GM23248 (cell line): ENCODE measurements at places on chromosomes 1 and 21.

GRCh38 chr1:154760469-154760933, 109.6 kb downstream of the KCNN3 start:
- peak; percentile 33 for DNase-seq
- peaks cover 57% of the 10 kb centered on the region for H3K27me3 ChIP-seq
- H3K27ac ChIP-seq = no peak overlapping the region

GRCh38 chr1:32334864-32335534, 1.0 kb downstream of the MARCKSL1 start:
- DNase-seq = peak; percentile 72
- H3K4me3 ChIP-seq = peak overlapping the region; percentile 79
- H3K27ac ChIP-seq = no peak overlapping the region
- H3K4me1 ChIP-seq = peaks cover 13% of the 10 kb centered on the region; the same call in 1 of the 2 replicates
- H3K36me3 ChIP-seq = no peaks in the 10 kb centered on the region

DNA sequence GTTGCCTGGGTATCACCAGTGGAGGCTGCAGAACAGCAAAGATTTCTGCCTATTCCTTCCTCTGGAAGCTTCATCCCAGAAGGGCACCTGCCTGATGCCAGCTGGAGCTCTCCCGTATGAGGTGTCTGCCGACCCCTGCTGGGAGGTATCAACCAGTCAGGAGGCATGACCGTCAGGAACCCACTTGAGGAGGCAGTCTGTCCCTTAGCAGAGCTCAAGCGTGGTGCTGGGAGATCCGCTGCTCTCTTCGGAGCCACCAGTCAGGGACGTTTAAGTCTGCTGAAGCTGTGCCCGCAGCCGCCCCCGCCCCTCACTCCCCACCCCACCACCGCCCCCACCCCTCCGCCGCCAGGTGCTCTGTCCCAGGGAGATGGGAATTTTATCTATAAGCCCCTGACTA, 23.1 kb upstream of the HFM1 start:
- H3K27me3 ChIP-seq = no peaks in the 10 kb centered on the region
- no peaks in the 10 kb centered on the region for H3K4me1 ChIP-seq

DNA sequence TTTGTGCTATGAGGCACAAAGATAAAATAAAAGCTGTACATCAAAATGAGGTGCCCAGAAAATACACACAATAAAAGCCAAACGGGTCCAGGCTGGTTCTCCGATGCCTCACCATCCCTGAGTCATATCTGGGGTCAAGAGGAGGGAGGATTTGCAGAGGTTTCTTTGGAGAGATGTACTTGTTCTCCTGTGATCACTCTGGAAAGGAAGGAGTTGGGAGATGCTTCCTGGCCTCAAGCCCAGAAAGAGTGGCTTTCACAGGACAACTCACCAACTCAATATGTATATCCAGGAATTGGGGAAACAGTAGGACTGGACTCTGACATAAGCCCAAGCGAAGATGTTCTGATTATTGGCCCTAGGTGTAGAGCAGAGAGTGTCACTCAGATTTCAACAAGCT, 51.9 kb downstream of the DIPK1A start:
- H3K4me1 ChIP-seq = peaks cover 29% of the 10 kb centered on the region
- H3K36me3 ChIP-seq = no peaks in the 10 kb centered on the region; the same call in 1 of the 2 replicates
- DNase-seq = peak; percentile 93
- peak overlapping the region; percentile 69 for H3K27ac ChIP-seq

GRCh38 chr1:213679153-213679552, 308.6 kb upstream of the PROX1 start:
- H3K4me3 ChIP-seq = no peak overlapping the region
- H3K27ac ChIP-seq = no peak overlapping the region
- H3K27me3 ChIP-seq = no peaks in the 10 kb centered on the region
- H3K4me1 ChIP-seq = no peaks in the 10 kb centered on the region

- H3K27me3 ChIP-seq = peaks cover 13% of the 10 kb centered on the region; the same call in 1 of the 2 replicates
- no peak overlapping the region for H3K4me3 ChIP-seq
- no peaks in the 10 kb centered on the region for H3K4me1 ChIP-seq
- DNase-seq = no peak
Measured at GRCh38 chr1:37437087-37437486, 37.3 kb upstream of the ZC3H12A start.

- H3K27me3 ChIP-seq = no peaks in the 10 kb centered on the region
- no peak overlapping the region for H3K27ac ChIP-seq
- no peaks in the 10 kb centered on the region for H3K36me3 ChIP-seq
Measured at GRCh38 chr1:51512606-51513005, 6.5 kb downstream of the EPS15 start.

DNA sequence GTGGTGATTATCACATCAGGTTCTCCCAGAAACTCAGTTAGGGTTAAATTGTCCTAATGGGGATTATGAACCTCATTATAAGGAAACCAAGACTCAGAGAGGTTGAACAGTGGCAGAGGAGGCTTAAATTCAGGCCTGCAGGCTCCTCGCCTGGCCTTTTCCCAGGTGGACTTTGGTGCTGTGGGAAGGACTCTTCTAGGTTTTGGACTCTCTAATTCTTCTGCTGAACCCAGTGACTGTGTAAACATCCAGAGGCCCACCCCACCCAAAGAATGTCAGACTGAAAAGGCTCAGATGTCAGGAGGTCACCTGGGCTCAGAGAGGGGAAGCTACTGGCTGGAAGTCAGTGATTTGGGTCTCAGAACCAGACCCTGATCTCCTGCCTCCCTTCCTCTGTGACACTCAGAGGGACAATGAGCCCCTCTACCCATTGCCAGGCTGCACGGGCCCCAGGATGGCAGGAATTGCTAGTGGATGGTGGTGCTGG, 2.5 kb downstream of the ZNF362 start:
- H3K27me3 ChIP-seq = no peaks in the 10 kb centered on the region
- no peak for DNase-seq
- H3K36me3 ChIP-seq = no peaks in the 10 kb centered on the region
- H3K4me1 ChIP-seq = peaks cover 8% of the 10 kb centered on the region
- no peak overlapping the region; the same call in 1 of the 2 replicates for H3K4me3 ChIP-seq

- no peaks in the 10 kb centered on the region for H3K36me3 ChIP-seq
- no peak overlapping the region for H3K4me3 ChIP-seq
- no peak for DNase-seq
- H3K4me1 ChIP-seq = no peaks in the 10 kb centered on the region
Measured at GRCh38 chr1:61490924-61491323, 234.0 kb downstream of the TM2D1 start.

GRCh38 chr1:57483954-57484353, 60.1 kb upstream of the DAB1 start:
- no peaks in the 10 kb centered on the region for H3K36me3 ChIP-seq
- H3K4me1 ChIP-seq = peaks cover 16% of the 10 kb centered on the region
- no peaks in the 10 kb centered on the region for H3K27me3 ChIP-seq
- DNase-seq = no peak
- H3K4me3 ChIP-seq = no peak overlapping the region
- no peak overlapping the region for H3K27ac ChIP-seq

DNA sequence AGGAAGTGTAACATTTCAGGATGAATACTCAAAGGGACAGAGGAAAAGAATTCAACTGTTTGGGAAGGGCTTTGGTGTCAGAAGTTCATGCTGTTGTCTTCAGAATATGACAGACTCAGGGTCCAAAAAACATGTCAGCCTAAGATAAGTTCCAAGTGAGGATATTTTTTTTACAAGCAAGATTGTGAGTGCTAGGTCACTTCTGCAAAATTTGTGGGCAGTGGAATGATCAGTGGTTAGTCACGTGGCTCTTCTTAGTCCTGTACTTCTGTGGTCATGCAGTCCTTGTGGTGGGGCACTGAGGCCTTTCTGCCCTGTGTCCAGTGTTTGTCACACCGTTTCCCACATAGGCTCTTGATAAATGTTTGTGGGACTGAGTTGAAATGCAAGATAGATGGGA, 5.2 kb downstream of the RGL1 start:
- H3K4me1 ChIP-seq = peaks cover 56% of the 10 kb centered on the region
- DNase-seq = no peak
- H3K27me3 ChIP-seq = no peaks in the 10 kb centered on the region

GRCh38 chr1:1377540-1378205, 2.7 kb upstream of the AURKAIP1 start:
- no peaks in the 10 kb centered on the region for H3K27me3 ChIP-seq
- 0 out of 2 replicates have a peak, but pooled peaks cover 4% of the 10 kb centered on the region for H3K4me1 ChIP-seq
- no peak for DNase-seq
- H3K27ac ChIP-seq = no peak overlapping the region
- no peak overlapping the region for H3K4me3 ChIP-seq
- H3K36me3 ChIP-seq = no peaks in the 10 kb centered on the region

GRCh38 chr1:67645495-67646144, 39.4 kb upstream of the GADD45A start:
- H3K4me3 ChIP-seq = no peak overlapping the region
- H3K4me1 ChIP-seq = 0 out of 2 replicates have a peak, but pooled peaks cover 4% of the 10 kb centered on the region
- H3K27ac ChIP-seq = no peak overlapping the region
- H3K36me3 ChIP-seq = no peaks in the 10 kb centered on the region
- no peaks in the 10 kb centered on the region for H3K27me3 ChIP-seq
- DNase-seq = peak; percentile 29

- no peaks in the 10 kb centered on the region for H3K36me3 ChIP-seq
- no peaks in the 10 kb centered on the region for H3K4me1 ChIP-seq
- H3K27me3 ChIP-seq = no peaks in the 10 kb centered on the region
- DNase-seq = no peak
- no peak overlapping the region for H3K4me3 ChIP-seq
- H3K27ac ChIP-seq = no peak overlapping the region
Measured at GRCh38 chr1:4957027-4957426, 302.6 kb downstream of the AJAP1 start.

DNA sequence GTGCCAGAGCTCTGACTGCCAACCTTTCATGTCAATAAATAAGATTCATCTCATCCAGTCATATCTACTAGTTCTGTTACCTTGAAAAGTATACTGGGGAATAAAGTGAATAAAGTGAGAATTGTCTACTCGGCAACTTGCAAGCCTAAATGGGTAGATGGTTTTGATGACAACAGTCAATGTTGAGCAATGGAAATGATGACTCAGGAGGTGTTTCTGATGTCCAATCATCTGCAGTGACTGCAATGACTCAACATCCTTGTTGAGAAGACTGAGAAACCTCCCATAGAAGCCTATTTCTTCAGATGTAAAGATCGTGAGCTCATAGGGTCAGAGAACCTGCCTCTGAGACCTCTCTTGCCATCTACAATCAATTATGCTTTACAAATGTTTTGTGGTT, 276.4 kb downstream of the SPATA17 start:
- H3K4me3 ChIP-seq = no peak overlapping the region
- H3K36me3 ChIP-seq = no peaks in the 10 kb centered on the region
- no peaks in the 10 kb centered on the region for H3K4me1 ChIP-seq

GRCh38 chr1:16116002-16116401, 39.9 kb downstream of the EPHA2 start:
- no peaks in the 10 kb centered on the region for H3K36me3 ChIP-seq
- no peak for DNase-seq
- no peak overlapping the region for H3K4me3 ChIP-seq
- peaks cover 29% of the 10 kb centered on the region for H3K4me1 ChIP-seq
- H3K27ac ChIP-seq = no peak overlapping the region

- peaks cover 11% of the 10 kb centered on the region; the same call in 1 of the 2 replicates for H3K4me1 ChIP-seq
- H3K27me3 ChIP-seq = no peaks in the 10 kb centered on the region
- no peak overlapping the region for H3K4me3 ChIP-seq
- DNase-seq = peak; percentile 43
- H3K36me3 ChIP-seq = no peaks in the 10 kb centered on the region
Measured at GRCh38 chr1:54952950-54953718, 27.3 kb upstream of the TMEM61 start.

- no peak overlapping the region for H3K4me3 ChIP-seq
- H3K4me1 ChIP-seq = no peaks in the 10 kb centered on the region
- no peaks in the 10 kb centered on the region for H3K27me3 ChIP-seq
- DNase-seq = no peak
- H3K27ac ChIP-seq = no peak overlapping the region
Measured at GRCh38 chr1:69319287-69319686, 248.4 kb upstream of the LRRC7 start.

GRCh38 chr1:95653618-95654017, 419.6 kb downstream of the RWDD3 start:
- H3K4me1 ChIP-seq = no peaks in the 10 kb centered on the region
- no peaks in the 10 kb centered on the region for H3K36me3 ChIP-seq
- H3K27me3 ChIP-seq = no peaks in the 10 kb centered on the region
- H3K27ac ChIP-seq = no peak overlapping the region
- no peak overlapping the region for H3K4me3 ChIP-seq

DNA sequence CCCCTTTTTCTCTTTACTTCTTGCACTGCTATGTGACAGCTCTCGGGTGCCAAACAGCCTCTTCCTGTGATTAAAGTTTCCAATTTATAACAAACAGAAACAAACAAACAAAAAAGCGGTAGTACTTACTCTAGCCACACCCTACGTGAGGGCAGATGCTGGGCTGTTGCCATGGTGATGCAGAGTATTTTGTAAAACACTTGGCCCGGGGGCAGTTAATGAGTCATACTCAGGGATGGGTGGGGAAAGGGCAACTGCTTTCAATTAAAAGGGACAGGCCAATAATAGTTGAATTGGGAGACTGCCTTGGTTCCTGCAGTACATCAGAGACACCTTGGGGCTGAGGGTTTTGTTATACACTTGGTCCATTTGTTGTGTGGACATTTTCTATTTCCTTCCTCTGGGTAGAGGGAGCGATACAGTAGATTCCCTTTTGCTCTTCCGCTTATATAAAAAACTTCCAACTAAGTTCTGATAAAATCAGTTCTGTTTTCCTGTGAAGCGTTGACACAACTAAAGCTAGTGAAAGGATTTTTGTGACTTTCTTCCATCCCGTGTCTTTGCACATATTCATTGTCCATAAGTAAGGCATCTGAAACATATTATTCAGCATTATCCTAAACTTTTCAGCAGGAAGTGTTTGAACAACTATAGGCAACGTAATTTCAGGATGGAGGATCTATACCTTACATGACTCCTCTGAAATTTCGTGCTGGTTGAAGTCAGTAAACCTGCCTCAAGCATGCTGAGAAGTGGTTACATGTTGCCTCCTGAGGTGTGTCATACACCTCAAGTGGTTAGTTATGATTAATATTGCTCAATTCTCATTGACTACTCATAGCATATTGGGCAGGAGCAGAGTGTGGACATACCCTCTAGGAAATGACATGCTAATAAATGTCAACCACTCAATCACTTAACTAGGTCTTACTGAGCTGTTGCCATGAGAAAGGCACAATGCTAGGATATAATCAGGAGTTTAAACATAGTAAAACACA, 36.7 kb upstream of the THEM4 start:
- peak; percentile 99 for DNase-seq
- H3K4me1 ChIP-seq = peaks cover 38% of the 10 kb centered on the region
- H3K36me3 ChIP-seq = no peaks in the 10 kb centered on the region
- H3K27me3 ChIP-seq = no peaks in the 10 kb centered on the region
- peak overlapping the region; percentile 39 for H3K4me3 ChIP-seq
- H3K27ac ChIP-seq = peak overlapping the region; percentile 93

DNA sequence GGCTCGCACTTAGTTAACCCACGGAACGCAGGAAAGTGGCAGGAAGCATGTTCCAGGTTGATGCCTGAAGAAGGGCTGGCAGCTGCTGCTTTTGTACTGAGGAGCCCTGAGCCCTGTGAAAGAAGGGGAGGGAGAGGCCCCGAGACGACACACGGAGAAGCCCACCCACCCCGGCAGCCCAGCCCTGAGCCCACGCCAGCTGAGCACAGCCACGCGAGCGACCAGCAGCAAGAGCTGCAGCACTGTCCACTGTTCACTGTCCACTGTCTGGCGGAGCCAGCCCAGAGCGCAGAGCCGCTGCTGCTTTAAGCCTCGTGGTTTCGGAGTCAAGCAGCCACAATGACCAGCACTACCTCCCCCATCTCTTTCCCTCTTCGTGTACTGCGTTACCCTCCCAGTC, 5.3 kb downstream of the LRRC47 start:
- H3K36me3 ChIP-seq = peaks cover 5% of the 10 kb centered on the region; the same call in 1 of the 2 replicates
- H3K4me3 ChIP-seq = no peak overlapping the region
- no peaks in the 10 kb centered on the region for H3K27me3 ChIP-seq
- no peak for DNase-seq
- H3K27ac ChIP-seq = no peak overlapping the region
